ENCODE measurements at places on chromosomes 5 and 9.

DNA sequence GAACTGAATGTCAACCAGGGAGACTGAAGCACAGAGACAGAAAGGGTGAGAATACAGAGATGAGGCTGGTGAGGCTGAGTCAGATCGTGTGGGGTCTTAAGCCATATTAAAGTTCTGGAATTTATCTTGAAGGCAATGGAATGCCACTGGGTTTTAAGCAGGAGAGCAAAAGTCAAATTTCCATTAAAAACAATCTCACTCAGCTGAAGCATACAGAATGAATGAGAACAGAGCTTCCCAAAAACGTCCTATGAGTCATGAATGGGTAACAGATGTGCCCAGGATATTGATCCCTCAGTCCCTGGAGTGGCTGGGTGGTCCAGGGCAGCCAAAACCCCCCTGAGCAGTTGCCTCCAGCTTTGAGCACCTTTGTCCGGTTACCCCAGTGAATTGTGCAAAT is 44.9 kb downstream of the PFDN1 start:
- H3K4me1 ChIP-seq: peaks cover 25% of the 10 kb centered on the region
- peak overlapping the region; percentile 82 for H3K27ac ChIP-seq
- no peaks in the 10 kb centered on the region for H3K27me3 ChIP-seq
- peaks cover 22% of the 10 kb centered on the region for H3K36me3 ChIP-seq

GRCh38 chr5:132363431-132364112 is 5.9 kb upstream of the SLC22A5 start:
- H3K27me3 ChIP-seq: no peaks in the 10 kb centered on the region
- DNase-seq: peak; percentile 93
- H3K4me1 ChIP-seq: peaks cover 33% of the 10 kb centered on the region
- no peaks in the 10 kb centered on the region for H3K36me3 ChIP-seq
- peak overlapping the region; percentile 14 for H3K27ac ChIP-seq
- H3K4me3 ChIP-seq: no peak overlapping the region

DNA sequence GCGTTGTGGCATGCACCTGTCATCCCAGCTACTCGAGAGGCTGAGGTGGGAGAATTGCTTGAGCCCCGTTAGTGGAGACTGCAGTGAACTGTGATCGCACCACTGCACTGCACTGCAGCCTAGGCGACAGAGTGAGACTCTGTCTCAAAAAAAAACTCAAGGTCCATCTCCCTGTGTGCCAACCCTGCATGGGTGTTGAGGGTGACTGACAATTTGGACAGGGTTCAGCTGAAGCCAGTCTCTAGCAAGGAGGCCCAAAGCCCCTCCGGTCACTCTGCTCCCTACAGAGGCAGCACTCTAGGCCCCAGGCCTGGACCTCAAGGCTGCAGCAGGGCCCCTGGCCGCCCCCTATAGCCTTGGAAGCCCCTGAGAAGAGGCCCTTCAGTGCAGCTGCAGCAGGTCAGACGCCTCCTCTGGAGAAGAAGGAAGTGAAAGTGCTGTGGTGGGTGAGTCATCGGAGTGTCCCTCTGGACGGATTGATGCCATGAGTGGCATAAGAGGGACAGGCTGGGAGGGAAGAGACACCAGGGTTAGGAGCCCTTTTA is 39.2 kb upstream of the NEK6 start:
- DNase-seq: peak; percentile 40
- H3K4me1 ChIP-seq: peaks cover 29% of the 10 kb centered on the region
- H3K36me3 ChIP-seq: no peaks in the 10 kb centered on the region
- H3K27me3 ChIP-seq: peaks cover 15% of the 10 kb centered on the region
- no peak overlapping the region for H3K4me3 ChIP-seq

DNA sequence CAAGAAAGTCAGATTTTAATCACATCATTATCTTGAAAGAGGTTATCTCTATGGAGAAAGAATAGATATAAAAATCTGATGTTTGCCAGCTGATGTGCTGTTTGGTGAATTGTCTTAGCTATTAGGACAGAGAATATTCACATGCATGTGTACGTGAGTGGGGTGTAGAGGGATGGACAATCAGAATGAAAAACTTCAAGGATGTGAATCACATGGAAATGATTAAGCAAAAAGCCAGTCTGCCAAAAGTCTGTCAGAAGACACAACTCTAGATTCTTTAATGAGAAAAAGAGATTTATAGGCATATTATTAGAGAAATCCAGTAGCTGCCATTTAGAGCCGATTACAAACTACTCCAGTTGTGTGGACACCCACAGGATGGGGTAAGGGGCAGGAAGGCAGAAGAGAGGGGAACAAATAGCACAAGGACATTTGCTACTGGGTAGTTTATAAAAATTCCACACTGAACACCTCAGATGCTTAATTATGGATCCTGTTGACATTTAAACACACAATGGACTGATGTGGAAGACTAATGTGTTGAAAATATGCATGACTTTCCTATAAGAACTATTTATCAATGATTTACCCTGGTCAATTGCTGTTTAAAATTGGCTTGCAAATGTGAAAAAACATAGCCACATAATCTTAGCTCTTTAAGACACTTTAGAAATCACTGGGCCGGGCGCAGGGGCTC is 127.4 kb downstream of the PTTG1 start:
- peak overlapping the region; percentile 33 for H3K4me3 ChIP-seq
- DNase-seq: peak; percentile 11
- H3K36me3 ChIP-seq: no peaks in the 10 kb centered on the region
- H3K27me3 ChIP-seq: no peaks in the 10 kb centered on the region
- peaks cover 16% of the 10 kb centered on the region for H3K4me1 ChIP-seq

- H3K4me1 ChIP-seq: peaks cover 38% of the 10 kb centered on the region
- H3K36me3 ChIP-seq: 0 out of 2 replicates have a peak, but pooled peaks cover 4% of the 10 kb centered on the region
- no peak overlapping the region for H3K27ac ChIP-seq
These were observed 98.5 kb downstream of the ZCCHC7 start for GRCh38 chr9:37218800-37219425.

DNA sequence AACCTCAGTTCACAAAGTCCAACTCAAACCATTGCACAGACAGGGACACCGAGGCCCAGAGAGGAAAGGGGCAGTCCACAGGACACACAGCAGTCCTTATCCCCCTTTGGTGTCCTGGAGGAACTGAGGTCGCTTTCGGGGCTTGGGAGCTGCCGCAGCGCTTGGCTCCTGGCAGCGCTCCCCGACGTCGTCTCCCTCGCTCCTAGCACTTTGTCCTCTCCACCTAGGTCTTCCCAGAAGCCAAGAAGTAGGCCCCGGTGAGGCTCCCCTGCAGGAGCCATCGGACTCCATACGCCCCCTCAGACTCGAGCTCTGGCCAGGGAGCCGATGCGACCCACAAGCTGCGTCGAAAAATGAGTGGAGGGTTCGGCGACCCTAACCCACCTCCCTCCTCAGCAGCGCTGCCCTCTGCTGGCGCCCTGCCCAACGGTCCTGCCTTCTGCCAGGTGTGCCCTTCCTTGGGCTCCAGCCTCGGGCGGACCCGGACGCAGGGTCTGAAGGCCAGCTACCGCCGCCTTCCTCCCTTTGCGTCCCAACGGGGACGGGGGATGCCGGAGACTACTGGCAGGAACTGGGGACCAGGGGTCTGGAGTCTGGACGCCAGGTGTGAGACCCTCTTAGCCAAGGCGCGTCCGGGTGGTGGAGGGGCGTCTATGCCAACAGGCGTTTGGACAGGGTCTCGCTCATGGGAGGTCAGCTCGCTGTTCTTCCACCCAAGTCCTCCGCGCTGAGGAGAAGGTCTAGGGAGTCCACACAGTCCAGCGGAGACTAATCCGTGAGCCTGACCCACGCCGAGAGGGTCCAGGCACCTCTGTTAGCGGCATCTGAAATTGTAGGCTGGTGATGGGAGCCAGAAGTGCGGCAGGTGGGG is 2.1 kb upstream of the PRDM12 start:
- no peak overlapping the region for H3K27ac ChIP-seq
- H3K36me3 ChIP-seq: no peaks in the 10 kb centered on the region
- H3K4me3 ChIP-seq: no peak overlapping the region
- H3K27me3 ChIP-seq: peaks cover 58% of the 10 kb centered on the region
- DNase-seq: no peak

DNA sequence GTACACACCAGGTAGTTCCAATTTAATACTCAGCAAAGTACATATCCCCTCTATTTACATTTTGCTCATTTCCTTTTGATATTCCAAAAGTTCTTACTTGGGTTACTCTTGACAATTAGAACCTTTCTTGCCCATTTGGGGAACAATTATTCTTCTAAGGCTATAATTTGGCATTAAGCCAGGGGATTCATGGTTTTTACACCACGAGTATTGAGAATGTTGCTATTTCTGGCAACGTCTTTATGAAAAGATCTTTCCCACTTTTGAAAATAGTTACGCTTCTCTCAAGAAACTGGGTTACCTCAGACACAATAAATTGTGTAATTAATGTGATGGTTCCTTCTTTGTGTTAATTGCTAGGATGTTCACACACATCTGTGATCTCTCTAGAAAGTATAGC is 11.5 kb upstream of the CAAP1 start:
- no peak overlapping the region for H3K27ac ChIP-seq
- no peak overlapping the region for H3K4me3 ChIP-seq
- H3K27me3 ChIP-seq: no peaks in the 10 kb centered on the region
- H3K36me3 ChIP-seq: peaks cover 21% of the 10 kb centered on the region

DNA sequence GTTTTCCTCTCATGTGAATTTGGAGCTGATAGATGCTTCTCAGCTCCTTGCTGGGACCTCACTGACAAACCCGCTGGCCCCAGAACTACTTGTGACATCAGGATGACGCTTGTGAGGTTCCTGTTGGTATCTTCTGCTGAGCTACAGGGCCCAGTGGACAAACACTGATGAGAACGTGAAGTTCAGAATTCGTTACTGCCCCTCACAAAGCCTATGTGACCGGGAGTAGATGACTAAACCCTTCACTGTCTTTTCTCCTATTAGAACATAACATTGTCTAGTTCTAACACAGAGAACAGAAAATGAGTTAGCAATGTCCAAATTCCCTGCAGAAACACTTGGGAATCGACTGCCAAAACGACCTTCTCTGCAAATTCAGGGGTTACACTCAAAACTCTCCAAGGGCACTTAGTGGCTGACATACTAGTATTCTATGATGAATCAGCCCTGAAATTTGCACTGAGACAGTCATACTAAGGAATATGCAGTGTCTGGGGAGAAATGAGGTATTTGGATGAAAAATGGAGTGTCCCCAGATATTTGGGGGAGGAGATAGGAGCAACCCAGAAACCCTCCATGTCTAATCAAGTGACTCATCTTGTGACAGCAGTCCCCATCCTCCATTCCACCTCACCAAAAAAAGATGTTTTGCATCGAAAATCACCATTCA is 143.2 kb upstream of the TRIM32 start:
- H3K36me3 ChIP-seq: no peaks in the 10 kb centered on the region
- H3K27ac ChIP-seq: peak overlapping the region; percentile 91
- peak; percentile 91 for DNase-seq
- H3K4me3 ChIP-seq: peak overlapping the region; percentile 81
- H3K27me3 ChIP-seq: no peaks in the 10 kb centered on the region
- H3K4me1 ChIP-seq: peaks cover 36% of the 10 kb centered on the region

DNA sequence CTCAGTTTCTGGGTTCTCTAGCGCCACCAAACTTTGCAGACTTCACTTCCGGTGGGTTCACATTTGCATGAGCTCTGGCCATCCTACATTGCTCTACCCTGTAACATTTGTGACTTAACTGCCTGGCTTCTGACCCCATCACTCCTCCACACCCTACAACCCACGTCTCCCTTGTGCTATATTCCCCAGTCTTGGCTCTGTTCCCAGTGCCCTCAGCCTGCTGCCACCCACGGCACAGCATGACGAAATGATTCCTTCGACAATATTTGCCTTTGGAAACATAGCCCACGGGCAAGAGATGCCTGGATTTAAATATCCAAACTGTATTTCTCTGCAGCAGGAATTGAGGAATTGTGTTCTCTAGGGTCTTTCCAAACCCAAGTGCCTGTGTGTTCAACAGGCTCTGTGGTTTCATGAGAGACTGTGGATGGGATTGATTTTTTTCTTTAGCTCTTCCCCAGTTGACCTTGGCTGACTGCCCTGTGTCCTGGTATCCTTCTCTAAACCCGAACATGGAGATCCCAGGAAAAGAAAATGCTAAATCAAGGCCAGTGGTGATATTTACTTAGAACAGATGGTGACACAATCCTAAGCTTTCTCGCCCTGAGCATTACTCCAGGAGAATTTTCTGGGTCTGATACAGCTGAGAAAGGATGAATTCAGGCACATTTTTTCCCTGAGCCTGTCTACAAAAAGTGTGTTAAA is 44.4 kb upstream of the GRIA1 start:
- no peaks in the 10 kb centered on the region for H3K27me3 ChIP-seq
- no peaks in the 10 kb centered on the region for H3K36me3 ChIP-seq
- no peak overlapping the region for H3K27ac ChIP-seq
- H3K4me3 ChIP-seq: peak overlapping the region; percentile 28

DNA sequence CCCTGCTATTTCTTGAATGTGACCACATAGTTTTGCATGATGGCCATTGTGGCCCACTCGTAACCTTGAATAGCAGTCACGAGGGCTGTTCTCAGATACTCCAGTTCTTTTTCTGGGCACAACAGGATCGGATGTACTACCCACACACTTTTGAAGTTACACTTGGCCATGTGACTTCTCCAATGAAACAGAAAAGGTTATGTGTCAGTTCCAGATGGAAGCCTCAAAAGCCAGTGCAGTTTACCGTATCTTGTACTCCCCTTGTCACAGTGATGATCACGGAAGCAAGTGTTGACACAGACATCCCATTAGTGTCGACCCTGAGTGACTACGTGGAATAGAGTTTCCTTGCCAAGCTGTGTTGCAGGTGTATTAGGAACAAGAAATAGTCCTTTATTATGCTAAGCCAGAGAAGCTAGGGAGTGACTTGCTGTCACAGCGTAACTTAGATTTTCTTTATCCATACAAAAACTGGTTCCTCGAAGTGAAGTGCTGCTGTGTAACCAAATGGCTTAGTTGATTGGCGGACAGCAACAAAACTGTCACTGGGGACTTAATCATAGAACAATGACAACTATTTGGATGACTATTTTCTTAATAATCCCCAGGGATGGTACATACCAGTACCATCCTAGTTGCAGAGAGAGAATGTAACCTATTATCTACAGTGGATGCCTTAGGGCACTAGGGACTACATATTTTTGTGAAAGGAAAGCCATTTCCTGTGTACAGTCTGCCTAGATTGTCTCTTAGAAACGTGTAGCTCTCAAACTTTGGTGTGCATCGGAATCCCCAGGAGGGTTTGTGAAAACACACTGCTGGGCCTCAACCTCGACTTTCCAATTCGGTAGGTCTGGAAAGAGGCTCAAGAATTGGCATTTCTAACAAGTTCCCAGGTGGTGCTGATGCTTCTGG is 90.1 kb upstream of the DMRT1 start:
- peaks cover 78% of the 10 kb centered on the region for H3K4me1 ChIP-seq
- H3K36me3 ChIP-seq: peaks cover 42% of the 10 kb centered on the region
- H3K27me3 ChIP-seq: no peaks in the 10 kb centered on the region
- peak; percentile 71 for DNase-seq

GRCh38 chr5:17709011-17709710 is 74.9 kb downstream of the TAF11L14 start:
- no peaks in the 10 kb centered on the region for H3K27me3 ChIP-seq
- no peak overlapping the region for H3K4me3 ChIP-seq
- no peak for DNase-seq
- H3K36me3 ChIP-seq: no peaks in the 10 kb centered on the region
